ENCODE measurements at places on chromosomes 7 and 10. TPM values are rescaled to one million over a fixed set of nuclear protein-coding genes. Genes with fewer than 3 reads are reported as not detected.

Gene PRKAR2B
- total RNA-seq, result 1.5 TPM

Gene TIMM23B
- total RNA-seq, result 19.3 TPM

Gene GUSB
- total RNA-seq, result 28.4 TPM

Gene SAMD9L
- 9.5 TPM for total RNA-seq

Gene GPR141
- 0.70 TPM for total RNA-seq

Gene CACNB2
- 2.7 TPM for total RNA-seq

Gene DDX56
- 37.8 TPM for total RNA-seq

Gene NPFFR1
- total RNA-seq, result not detected

Gene APBB1IP
- total RNA-seq, result not detected

Gene CALCR
- total RNA-seq, result not detected

Gene TRPV5
- total RNA-seq, result not detected

Gene GIMAP5
- total RNA-seq, result 0.08 TPM

Gene JCAD
- 2.2 TPM for total RNA-seq

Gene ANKRD1
- 1.5 TPM for total RNA-seq

Gene AFAP1L2
- 0.47 TPM for total RNA-seq

Gene ADK
- 16.4 TPM for total RNA-seq

Gene CALN1
- total RNA-seq, result not detected

Gene ERVW-1
- not detected for total RNA-seq

All from smooth muscle cell of the coronary artery (primary cell).